Effector memory CD4-positive, alpha-beta T cell (primary cell): ENCODE measurements at places on chromosomes 7 and 10.

- DNase-seq, result no peak
These were observed 7.8 kb upstream of the BAMBI start for GRCh38 chr10:28669227-28670173.

DNA sequence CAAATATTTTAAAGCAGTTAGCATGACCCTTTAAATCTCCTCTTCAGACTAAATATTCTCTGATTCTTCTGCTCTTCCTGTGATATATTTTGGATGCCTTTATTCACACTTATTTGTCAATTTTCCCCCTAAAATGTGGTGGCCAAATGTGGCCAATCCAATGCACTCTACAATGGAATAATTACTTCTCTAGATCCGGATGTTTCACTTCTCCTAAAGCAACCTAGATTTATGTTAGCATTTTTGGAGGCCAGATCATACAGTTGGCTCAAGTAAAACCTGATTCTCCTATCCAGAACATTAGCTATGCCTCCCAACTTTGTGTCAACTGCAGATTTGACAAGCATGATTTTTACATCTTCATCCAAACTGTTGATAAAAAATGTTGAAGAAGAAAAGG is 153.7 kb downstream of the CREB5 start:
- no peak for DNase-seq

GRCh38 chr10:47450442-47450841 is 33.5 kb downstream of the ANXA8 start:
- DNase-seq, result no peak

DNA sequence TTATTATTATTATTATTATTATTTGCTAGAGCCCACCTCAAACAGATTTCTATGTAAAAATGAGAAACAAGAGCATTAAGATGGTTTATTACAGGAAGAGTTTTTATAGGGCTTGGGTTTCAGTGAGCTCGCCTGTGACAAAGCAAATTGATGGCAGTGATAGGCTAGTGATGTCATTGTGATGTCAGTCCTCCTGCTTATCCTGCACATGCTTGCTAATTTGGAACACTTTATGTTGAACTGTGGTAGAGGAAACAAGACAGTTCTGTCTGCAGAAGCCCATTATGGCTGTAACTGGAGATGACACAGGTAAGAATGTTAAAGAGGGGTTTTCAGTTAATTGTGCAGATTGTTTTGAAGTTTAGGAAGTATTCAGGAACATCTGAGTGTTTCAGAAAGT is 68.3 kb downstream of the CREM start:
- DNase-seq, result peak; percentile 39

DNA sequence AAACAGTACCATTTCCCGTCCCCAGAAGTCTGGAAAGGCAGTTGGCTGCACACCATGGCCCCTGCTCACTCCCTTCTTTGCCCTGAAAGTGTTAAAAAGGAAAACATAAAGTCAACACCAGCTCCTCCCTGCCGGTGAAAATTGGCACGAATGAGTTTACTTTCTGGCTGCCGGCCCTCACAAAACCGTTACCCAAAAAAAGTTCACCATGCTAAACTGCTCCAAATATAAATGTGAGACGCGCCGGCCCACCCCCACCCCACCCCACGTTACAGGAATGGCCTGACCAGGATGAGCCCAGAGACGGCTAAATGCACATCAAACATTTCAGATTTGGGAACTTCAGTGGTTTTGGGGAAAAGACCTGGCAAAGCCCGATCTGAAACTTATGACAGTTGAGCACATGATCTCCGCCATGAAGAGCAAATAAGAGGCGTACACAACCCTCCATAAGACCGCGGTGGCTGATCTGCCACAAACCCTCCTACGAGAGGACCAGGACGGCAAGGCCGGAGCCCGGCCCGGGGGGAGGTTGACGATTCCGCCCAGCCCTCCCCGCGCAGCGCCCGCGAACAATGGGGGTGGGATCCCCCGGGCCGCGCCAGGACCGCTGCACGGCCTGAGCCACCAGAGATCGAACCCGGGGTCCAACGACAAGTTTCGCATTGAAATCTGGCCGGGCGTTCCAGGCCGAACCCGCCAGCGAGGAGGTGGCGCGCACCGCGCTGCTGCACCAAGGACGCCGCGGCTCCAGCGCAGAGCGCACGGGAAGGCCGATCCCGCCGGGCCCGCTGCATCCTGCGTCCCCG is 952 bp downstream of the DIP2C start:
- DNase-seq, result no peak

DNA sequence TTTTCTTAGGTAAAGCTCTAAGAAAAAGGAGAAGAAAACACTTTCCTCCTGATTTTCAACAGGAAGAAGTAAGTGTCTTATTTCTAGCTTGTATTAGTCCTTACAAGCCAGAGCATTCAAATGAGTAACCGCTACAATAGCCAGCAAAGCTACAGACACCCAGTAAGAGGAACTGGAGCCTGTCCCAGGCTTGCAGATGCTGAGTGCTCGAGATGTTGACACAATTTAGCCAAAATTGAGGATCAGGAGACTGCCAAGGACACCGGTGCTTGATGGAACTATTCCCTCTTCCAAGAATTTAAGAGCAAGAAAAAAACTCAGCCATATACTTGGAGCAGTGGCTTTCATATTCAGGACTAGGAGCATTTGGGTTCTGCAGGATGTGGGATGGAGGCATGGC is 149.3 kb upstream of the DPP6 start:
- DNase-seq, result no peak

GRCh38 chr7:151863386-151864079 is 13.4 kb downstream of the PRKAG2 start:
- DNase-seq, result no peak

DNA sequence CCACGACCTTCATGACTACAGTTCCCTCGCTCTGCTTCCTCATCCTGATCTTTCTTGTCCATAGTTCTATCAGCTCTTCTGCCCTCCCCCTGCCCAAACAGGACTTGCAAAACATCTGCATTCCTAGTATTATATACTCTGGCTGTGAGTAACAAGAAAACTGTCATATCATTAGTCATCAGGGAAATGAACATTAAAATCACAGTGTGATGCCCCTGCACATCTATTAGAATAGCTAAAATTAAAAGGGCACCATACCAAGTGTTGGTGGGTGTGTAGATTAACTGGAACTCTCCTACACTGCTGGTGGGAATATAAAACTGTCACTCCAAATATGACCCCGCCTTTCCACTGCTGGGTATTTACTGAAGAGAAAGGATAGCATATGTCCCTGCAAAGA is 141.8 kb downstream of the C7orf25 start:
- no peak for DNase-seq

GRCh38 chr10:132208462-132209050 is 21.8 kb downstream of the DPYSL4 start:
- DNase-seq, result no peak

GRCh38 chr10:113753020-113753692 is 1.7 kb downstream of the PLEKHS1 start:
- no peak for DNase-seq

- DNase-seq, result no peak
These were observed 398.5 kb upstream of the CNTNAP2 start for GRCh38 chr7:145718129-145718528.

DNA sequence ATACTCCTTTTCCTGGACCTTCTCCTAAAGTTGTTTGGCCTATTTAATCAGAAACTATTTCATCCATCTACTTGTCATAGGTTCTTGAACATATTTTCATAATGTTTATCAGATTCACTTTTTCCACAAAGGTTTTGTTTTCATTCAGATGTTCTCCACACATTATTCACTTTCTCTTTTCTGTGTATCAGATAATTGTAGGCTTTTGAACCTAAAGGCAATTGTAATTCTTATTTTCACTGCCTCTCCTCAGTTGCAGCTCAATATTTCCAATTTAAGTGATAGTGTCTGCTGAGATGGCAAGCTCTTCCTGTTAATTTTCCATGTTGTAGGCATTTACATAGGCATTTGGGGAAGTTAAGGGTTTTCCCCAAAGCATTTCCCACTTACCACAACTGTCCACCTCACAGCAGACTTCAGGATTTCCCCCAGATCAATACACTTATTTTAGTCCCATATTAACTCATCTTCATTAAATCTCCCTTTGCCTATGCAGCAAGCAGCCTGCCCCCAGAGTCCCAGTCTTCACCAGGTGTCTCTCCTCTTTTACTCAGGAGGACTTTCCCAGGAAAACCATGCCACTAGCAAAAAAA is 12.3 kb upstream of the IKZF1 start:
- no peak for DNase-seq

GRCh38 chr7:91767820-91768219 is 112.7 kb downstream of the MTERF1 start:
- DNase-seq, result no peak
